ENCODE measurements at places on chromosomes 1 and 21. TPM values are rescaled to one million over a fixed set of nuclear protein-coding genes. Genes with fewer than 3 reads are reported as not detected.

CHI3L2 gene
- total RNA-seq = 8.1 TPM

FCRLB gene
- total RNA-seq = 0.16 TPM

S100A16 gene
- not detected for total RNA-seq

TAL1 gene
- 44.2 TPM for total RNA-seq

OR2T29 gene
- total RNA-seq = not detected

TCHH gene
- total RNA-seq = 0.05 TPM

MEGF6 gene
- 63.8 TPM for total RNA-seq

SH2D1B gene
- 0.22 TPM for total RNA-seq

AMY1A gene
- not detected for total RNA-seq

PKN2 gene
- total RNA-seq = 35.0 TPM

OR10Z1 gene
- not detected for total RNA-seq

CYP4A11 gene
- not detected for total RNA-seq

CTTNBP2NL gene
- 0.91 TPM for total RNA-seq

LYPLAL1 gene
- total RNA-seq = 16.0 TPM

FAAH gene
- total RNA-seq = 6.5 TPM

CFAP74 gene
- not detected for total RNA-seq

TMEM51 gene
- not detected for total RNA-seq

MANEAL gene
- 0.73 TPM for total RNA-seq
